NCI-H2081 (cell line): ENCODE measurements at places on chromosomes 5 and 9.

DNA sequence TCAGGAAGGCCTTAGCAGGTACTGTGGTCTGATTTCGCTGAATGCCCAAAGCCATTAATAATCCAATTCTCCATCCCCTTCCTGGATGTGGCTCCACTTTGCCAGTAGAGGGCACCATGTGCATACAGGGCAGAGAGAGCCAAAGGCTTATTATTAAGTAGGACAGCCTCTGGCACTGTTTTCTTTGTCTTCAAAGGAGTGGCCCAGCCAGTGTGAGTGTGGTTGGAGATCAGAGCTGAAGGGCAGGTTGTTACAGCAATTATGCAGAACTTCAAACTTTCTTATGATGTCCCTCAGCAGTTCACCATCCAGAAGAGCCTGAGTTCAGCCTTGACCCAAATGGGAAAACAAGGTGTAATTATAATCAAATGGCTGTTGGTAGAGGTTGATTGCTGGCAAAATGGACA lies 38.6 kb upstream of the CEMIP2 start:
- peak; percentile 80 for DNase-seq

GRCh38 chr5:1180096-1180495 lies 21.3 kb upstream of the SLC6A19 start:
- no peak for DNase-seq

- peak; percentile 75 for DNase-seq
Observed at GRCh38 chr5:10424124-10424731, 17.5 kb upstream of the ROPN1L start.

DNA sequence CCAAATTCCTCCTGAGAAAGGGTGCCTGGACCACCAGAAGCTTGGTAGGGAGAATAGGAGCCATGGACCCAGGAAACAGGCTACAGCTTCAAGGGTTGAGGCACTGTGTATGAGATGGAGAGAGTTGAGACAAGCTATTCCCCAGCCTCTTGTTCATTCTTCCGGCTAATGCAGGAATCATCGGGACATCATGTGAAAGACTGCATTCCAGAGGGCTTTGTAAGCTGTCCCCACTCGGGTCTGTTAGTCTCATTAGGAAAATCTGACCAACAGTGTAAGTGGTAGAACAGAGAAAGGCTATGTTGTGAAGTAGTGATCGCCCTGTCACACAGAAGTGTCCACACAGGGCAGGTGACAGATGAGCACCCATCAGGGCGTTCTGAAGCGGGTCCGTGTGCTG lies 81.4 kb downstream of the GABBR2 start:
- no peak for DNase-seq

DNA sequence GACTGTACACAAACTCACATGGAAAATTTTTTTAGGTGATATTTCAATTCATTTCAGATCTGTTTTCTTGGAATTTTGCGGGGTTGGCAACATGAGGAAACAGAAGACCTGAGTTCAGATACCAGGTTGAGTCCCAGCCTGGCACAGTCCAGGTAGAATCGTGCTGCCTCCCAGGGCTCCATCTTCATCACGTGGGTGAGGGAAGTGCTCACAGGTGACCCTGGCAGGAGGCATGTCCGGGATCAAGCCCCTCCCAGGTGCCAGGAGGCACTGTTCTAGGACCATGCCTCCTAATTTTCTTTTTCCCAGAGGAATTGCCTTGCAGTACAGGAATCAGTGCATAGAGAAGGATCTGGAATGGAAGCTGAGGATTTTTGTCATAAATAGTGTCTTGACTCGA lies 318.3 kb upstream of the IRX4 start:
- no peak for DNase-seq

DNA sequence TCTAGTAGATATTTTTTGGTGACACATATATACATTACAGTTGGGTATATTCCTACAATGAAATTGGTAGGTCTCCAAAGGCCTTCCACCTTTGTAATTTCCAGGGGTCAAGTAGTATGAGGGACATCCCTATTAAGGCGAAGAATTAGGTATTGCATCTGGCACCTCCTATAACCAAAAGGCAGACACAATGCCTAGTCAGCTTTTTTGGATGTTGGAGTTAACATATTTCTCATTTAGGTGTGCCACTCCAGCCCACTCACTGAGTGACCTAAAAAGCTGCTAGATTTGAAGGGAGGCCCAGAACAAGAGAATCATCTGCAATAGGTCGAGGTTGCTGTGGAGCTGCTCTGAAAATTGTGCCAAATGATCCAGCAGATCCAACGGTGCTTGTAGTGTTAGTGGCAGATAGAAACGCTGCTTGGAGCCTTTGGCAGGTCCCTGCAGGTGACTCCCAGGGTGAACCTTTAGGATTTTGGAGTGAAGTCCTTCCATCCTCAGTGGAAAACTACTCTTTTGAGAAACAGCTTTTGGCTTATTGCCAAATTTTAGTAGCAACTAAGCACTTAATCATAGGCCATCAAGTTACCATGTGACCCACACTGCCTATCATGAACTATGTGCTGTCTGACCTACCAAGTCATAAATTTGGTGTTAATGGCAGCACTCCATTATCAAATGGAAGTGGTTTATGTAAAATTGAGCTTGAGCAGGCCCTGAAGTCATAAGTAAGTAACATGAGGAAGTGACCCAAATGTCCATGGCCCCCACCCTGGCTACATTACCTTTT lies 15.7 kb upstream of the FNIP1 start:
- no peak for DNase-seq

- DNase-seq = no peak
Observed at GRCh38 chr5:882253-883183, 10.1 kb downstream of the BRD9 start.

GRCh38 chr5:127416906-127417305 lies 100.5 kb upstream of the PRRC1 start:
- no peak for DNase-seq

- no peak for DNase-seq
Observed at GRCh38 chr5:7827610-7828009, 23.3 kb downstream of the CFAP90 start.

DNA sequence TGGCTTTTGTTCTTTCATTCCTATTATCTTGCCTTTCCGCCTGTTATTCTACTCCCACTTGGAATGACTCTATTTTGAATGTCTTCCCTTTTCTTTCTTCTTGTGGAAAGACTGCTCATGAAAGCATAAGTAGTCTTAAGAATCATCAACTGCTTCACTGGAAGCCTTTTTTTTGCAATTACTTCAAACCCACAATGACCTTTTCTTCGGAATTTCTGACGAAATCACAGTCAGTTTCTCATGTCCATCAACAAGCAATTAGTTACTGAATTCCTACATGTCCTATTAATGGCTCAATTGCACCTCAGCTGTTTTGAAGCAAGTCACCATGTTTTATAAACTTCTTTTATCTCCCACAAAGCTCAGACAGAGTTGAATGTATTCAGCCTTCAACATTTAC lies 196.2 kb downstream of the TARS1 start:
- DNase-seq = no peak

- no peak for DNase-seq
Observed at GRCh38 chr9:76510041-76510440, 51.1 kb downstream of the GCNT1 start.
